ENCODE measurements at places on chromosomes 5 and 9.

- DNase-seq = no peak
- no peak overlapping the region for H3K27ac ChIP-seq
- no peaks in the 10 kb centered on the region for H3K36me3 ChIP-seq
- H3K4me3 ChIP-seq = no peak overlapping the region
- no peaks in the 10 kb centered on the region for H3K4me1 ChIP-seq
Observed at GRCh38 chr9:22969350-22969979, 522.8 kb downstream of the DMRTA1 start.

- H3K4me3 ChIP-seq = no peak overlapping the region
- H3K27ac ChIP-seq = peak overlapping the region; percentile 100
Observed at GRCh38 chr9:107286057-107286456, 3.0 kb downstream of the RAD23B start.

DNA sequence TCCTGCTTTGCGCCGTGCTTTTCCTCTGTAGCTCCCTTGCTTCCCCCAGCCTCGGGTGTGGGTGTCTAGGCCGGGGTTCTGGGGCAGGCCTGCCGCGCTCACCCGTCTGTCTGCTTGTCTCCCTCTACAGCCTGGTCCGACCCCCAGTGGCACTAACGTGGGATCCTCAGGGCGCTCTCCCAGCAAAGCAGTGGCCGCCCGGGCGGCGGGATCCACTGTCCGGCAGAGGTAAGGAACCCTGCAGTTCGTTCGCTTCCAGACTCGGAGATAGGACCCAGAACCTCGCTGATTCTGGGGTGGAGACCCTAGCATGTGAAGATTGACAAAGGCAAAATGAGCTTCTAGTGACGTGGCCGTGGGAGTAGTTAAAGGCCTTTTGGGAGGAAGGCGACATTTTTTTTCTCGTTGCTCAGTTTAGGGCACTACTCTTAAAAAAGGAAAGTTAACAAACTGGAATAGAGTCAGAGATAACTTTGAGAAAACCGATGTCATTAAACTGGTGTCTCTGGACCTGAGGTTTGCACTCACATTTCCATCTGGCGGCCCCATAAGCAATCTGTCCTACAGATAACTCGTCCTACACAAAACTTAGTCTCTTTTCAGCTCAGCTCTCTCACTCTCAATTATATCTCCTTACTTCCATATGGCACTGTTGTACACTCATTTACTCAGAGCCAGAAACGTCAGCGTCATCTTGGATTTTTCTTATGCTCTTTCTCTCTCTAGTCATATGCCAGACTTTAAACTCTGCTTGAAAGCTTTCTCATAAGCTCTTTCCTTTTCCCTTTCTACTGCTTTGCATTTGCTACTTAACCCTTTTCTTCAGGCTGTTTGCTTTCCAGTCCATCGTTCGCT, 561 bp downstream of the SEC61B start:
- H3K4me3 ChIP-seq = peak overlapping the region; percentile 91
- peaks cover 2% of the 10 kb centered on the region for H3K36me3 ChIP-seq
- DNase-seq = no peak
- H3K27ac ChIP-seq = peak overlapping the region; percentile 87
- no peaks in the 10 kb centered on the region for H3K27me3 ChIP-seq

GRCh38 chr5:4571248-4571948, 568.7 kb upstream of the ADAMTS16 start:
- H3K4me1 ChIP-seq = no peaks in the 10 kb centered on the region
- no peaks in the 10 kb centered on the region for H3K27me3 ChIP-seq
- H3K4me3 ChIP-seq = no peak overlapping the region
- H3K36me3 ChIP-seq = no peaks in the 10 kb centered on the region
- no peak for DNase-seq

GRCh38 chr9:36035006-36035405, 1.7 kb upstream of the RECK start:
- DNase-seq = no peak
- no peaks in the 10 kb centered on the region for H3K36me3 ChIP-seq

- no peaks in the 10 kb centered on the region for H3K4me1 ChIP-seq
- H3K27me3 ChIP-seq = no peaks in the 10 kb centered on the region
- no peak overlapping the region for H3K27ac ChIP-seq
- H3K4me3 ChIP-seq = no peak overlapping the region
Observed at GRCh38 chr9:95213117-95213516, 104.4 kb downstream of the FANCC start.

DNA sequence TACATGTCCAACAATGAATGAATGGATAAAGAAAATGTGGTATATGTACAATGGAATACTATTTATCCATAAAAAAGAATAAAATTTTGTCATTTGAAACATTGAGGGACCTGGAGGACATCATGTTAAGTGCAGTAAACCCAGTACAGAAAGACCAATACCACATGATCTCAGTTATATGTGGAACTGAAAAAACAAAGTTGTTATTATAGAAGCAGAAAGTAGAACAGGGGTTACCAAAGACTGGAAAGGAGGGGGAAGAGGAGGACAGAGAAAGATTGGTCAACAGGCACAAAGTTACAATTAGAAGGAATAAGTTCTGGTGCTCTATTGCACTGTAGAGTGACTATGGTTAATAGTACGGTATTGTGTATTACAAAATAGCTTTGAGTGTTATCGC, 233.8 kb downstream of the SEMA6A start:
- H3K27ac ChIP-seq = no peak overlapping the region
- no peaks in the 10 kb centered on the region for H3K27me3 ChIP-seq
- H3K36me3 ChIP-seq = no peaks in the 10 kb centered on the region
- no peaks in the 10 kb centered on the region for H3K4me1 ChIP-seq
- H3K4me3 ChIP-seq = no peak overlapping the region
- DNase-seq = no peak

DNA sequence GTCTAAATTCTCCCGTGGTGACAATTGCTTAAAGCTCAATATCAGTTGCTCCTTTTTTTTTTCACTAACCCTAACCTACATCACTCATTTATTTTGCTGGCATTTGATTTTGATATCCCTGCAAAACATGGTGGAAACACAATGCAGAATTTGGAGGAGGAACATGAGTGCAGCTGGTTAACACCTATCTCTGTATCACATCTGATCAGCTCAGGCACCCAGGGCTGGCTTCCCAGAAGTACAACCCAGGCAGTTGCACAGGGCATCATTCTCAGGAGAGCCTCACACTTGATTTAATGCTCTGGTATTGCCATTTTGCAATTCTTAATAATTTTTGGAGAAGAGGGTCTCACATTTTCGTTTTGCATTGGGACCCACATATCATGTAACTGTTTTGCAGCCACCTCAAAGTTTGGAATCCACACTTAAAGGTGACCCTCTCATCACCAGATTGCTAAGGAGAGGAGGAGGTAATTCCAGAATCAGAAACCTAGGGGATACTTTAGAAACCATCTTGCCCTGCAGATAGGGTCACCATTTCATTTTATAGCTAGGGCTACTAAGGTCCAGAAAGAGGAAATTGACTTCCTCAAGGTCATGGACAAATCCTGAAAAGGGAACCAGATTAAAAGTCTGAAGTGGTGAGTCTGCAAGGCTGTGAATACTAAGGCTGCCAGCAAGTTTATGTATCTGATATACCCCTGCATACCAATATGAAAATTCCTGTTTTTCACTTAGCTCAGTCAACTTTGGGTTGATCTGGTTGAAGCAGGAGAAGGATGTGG, 19.3 kb upstream of the ADAM19 start:
- H3K4me3 ChIP-seq = no peak overlapping the region
- no peaks in the 10 kb centered on the region for H3K27me3 ChIP-seq
- DNase-seq = no peak
- H3K4me1 ChIP-seq = no peaks in the 10 kb centered on the region
- H3K27ac ChIP-seq = no peak overlapping the region
- no peaks in the 10 kb centered on the region for H3K36me3 ChIP-seq

DNA sequence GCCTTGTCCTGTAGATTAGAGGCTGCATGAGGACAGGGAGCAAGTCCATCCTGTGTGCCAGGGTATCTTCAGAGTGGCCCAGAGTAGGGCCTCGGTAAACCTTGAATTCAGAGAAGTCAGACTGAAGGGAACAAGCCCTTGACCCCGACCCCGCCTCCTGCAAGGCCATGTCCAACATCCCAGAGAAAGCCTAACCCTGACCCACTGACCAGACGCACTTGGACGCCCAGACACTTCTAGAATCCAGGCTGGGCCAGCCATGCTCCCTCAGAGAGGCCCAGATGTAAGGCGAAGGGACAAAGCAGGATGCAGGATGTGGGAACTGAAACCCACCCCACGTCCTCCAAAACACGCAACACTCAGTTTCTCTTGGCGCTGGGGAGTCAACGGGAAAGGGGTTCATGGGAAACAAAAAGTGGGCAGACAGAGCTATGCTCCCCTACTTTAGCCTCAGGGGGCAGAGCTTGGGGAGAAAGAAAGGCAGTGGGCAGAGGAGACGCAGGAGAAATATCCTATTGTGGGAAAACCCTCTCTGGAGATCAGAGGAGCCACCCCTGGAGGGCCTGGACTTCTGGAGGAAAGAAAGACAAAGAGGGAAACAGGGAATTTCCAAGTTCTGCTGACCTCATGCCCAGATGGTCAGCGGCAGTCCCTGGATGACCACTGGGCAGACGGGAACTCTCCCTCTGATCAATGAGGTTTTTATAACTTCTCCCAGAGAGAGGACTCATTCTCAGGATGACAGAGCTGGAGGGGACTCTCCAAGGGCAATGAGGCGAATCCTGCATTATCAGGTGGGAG, 13.0 kb downstream of the TNIP1 start:
- no peak overlapping the region for H3K27ac ChIP-seq
- DNase-seq = no peak
- no peaks in the 10 kb centered on the region for H3K27me3 ChIP-seq
- no peak overlapping the region for H3K4me3 ChIP-seq
- no peaks in the 10 kb centered on the region for H3K36me3 ChIP-seq
- H3K4me1 ChIP-seq = no peaks in the 10 kb centered on the region

- H3K27ac ChIP-seq = peak overlapping the region; percentile 71
- no peaks in the 10 kb centered on the region for H3K4me1 ChIP-seq
- no peaks in the 10 kb centered on the region for H3K36me3 ChIP-seq
Observed at GRCh38 chr9:113456235-113456634, 7.3 kb upstream of the RGS3 start.

DNA sequence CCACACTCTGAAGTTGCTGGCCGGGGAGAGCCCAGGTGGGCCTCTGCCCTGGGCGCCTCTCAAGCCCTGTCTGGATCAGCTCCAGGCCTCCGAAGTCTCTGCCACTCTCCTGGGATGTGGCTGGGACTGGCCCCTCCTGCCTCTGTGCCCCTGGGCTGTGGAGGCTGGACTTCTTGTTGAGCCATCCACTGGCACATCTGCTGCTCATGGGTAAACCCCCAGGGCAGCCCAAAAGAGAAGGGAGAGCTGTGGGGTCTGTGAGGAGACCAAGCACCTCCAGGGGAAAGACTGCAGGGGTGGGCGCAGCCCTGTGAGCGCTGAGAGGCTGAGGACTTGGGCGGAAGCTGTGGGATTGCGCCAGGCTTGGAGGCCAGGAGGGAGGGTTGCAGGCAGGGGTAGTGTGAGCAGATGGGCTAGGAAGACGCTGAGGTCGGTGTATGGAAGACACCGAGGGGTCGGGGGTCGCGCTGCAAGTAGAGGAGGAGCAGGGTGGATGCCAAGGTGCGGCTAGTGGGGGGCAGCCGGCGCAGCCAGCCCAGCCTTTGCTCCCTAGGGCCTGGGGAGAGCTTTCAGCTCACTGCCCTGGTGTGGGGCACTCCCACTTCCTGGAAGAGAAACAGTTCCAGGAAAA, 118.1 kb downstream of the WNK2 start:
- no peaks in the 10 kb centered on the region for H3K4me1 ChIP-seq
- no peaks in the 10 kb centered on the region for H3K36me3 ChIP-seq
- no peak overlapping the region for H3K4me3 ChIP-seq

Data from prostate gland (tissue), 2 donors.